Effector CD4-positive, alpha-beta T cell (primary cell): ENCODE measurements at places on chromosomes 3 and 15.

DNA sequence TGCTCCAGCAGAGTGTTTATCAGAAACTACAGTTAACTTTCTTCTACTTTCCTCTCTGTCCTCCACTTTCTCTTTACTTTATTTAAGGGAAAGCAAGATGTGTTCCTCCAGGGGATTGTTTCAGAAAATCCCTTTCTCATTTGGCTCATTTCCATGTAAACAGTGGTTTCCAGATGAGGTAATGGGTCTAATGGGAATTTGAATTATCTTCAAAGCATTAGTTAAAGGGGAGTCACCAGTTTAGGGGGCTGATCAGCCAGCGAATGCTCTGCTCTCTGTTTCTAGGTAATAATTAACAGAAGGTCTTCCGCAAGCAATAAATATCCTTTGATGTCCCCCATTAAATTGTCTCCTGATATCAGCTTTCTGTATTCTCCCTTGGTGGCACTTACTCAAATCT, 30.4 kb upstream of the ZNF639 start:
- no peak for DNase-seq

GRCh38 chr3:108441071-108441507, 69.3 kb downstream of the MYH15 start:
- no peak for DNase-seq

GRCh38 chr15:45948181-45948621, 313.4 kb downstream of the SQOR start:
- no peak for DNase-seq

- DNase-seq = no peak
These were observed 73.3 kb downstream of the NSMCE3 start for GRCh38 chr15:29196290-29196689.

DNA sequence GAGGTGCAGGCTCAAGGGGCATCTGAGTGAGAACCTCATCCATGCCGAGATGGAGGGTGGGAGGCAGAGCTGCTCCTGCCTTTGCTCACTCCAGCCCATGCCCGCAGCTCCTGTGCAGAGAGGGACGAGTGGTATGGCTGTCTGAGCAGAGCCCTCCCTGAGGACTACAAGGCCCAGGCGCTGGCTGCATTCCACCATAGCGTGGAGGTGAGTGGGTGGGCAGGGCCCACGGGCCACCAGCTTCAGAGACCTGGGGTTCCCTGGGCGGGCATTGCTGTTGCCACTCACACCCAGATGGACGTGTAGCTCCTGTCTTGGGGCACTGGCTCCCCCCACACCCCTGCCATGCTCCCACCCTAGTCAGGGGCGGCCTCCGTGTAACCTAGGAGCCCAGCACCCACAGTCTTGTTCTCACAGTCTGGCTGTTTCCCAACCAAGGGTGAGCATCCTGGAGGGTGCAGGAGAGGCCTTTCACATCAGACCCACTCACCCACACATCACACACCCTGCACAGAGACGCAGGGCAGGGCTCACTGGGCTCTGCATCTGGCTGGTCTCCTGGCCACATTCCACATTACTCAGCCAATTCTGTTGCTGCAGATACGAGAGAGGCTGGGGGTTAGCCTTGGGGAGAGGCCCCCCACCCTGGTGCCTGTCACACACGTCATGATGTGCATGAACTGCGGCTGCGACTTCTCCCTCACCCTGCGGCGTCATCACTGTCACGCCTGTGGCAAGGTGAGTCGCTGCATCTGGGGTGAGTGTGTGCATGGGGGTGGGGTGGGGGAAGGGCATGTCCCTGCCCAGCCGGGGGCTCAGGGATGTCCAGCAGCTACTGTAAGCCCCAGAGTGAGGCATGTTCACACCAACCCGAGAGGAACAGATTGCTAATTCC, 25.3 kb upstream of the NR2C2 start:
- no peak for DNase-seq

- no peak for DNase-seq
These were observed 207.7 kb downstream of the PLOD2 start for GRCh38 chr3:145953316-145953715.

DNA sequence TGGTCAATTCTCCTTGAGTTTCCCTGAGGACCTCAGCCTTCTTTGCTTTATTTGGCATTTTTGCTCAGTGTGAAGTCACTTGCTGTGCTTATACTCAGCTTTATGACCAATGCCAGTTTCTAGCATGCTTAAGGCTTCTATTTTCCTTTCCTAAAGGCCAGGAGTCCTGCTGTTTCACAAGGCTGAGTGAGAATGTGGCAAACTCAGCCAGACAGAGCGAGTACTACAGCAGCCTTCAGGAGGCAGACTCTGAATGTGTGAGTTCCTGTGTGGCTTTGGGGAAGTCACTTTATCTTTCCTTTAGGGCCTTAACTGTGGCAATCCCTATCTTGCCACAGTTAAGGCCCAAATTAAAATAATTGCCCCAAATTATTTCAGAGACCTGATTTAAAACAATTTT, 213.2 kb upstream of the MRPL3 start:
- DNase-seq = no peak

DNA sequence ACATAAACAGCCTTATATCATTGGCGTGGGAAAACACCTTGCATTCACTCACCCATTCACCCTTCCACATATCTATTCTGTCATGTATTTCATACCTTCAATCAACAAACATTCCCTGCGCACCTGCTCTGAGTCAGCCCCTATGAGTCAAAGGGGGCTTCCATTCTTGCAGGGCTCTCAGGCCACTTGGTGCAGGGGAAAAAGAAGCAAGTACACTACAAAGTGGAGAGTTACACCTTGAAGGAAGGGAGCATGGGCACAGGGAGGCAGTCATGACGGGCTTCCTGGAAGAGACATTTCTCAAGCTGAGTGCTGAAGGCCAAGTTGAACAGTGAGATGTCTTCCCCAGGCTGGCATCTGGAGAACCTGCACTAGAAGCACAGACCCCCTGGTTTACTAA, 4.6 kb upstream of the AMOTL2 start:
- DNase-seq = no peak

- DNase-seq = no peak
These were observed 221.2 kb downstream of the IGSF11 start for GRCh38 chr3:118813472-118813871.

DNA sequence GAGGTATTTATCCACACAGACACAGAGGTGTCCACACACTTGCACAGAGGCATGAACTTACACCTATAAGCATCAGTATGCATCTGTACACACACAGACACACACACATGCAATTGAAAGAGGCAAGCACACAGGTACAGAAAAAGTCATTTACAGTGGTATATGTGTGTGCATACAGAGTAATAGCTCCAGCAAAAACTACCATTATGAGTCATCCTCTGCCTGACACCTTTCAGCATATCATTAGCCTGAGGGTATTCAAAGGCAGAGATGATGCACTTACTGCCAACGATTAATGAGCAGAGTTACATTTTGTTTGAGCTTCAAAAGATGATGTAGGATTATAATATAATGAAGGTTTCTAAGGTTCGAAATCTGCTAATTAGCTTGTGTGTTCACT, 100.3 kb upstream of the TPRG1 start:
- no peak for DNase-seq

DNA sequence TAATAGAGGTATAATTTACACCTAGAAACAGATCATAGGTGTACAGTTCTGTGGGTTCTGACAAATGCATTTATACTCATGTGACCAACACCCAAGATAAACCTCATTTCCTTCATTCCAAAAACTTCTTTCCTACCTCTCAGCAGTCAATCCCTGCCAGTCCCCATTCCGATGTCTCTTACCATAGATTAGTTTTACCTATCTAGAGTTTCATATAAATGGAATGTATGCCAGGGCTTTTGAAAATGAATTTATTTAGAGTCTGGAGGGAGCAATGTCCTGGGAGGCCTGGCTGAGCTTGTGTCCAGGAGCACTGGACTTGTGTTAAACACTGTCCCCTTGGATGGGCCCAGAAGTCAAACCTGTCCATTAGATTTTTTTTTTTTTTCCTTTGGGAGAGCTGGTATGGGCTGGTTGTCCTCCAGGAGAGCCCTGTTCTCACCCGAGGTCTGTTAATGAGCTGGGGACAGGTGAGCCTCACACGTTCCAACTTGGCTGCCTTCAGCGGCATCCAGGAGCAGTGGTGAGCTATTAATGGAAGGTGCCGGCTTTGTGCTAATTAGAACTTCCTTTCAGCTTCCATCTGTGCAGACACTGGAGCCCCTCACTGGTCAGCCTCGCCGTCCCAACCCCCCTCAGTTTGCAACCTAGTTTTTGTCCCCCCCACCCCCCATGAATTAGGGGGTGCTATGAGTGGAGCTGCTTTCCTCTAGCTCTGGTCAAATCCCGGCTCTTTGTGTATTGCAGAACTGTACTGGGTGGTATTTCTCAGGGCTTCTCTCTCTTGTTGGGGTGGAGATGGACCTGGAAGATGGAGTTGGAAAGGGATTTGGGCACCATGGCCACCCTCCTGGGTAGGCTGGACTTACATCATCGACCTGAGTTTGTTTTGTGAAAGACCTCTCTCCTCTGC, 40.7 kb upstream of the POLG start:
- DNase-seq = no peak

GRCh38 chr3:150933473-150933995, 28.3 kb upstream of the MINDY4B start:
- DNase-seq = no peak

DNA sequence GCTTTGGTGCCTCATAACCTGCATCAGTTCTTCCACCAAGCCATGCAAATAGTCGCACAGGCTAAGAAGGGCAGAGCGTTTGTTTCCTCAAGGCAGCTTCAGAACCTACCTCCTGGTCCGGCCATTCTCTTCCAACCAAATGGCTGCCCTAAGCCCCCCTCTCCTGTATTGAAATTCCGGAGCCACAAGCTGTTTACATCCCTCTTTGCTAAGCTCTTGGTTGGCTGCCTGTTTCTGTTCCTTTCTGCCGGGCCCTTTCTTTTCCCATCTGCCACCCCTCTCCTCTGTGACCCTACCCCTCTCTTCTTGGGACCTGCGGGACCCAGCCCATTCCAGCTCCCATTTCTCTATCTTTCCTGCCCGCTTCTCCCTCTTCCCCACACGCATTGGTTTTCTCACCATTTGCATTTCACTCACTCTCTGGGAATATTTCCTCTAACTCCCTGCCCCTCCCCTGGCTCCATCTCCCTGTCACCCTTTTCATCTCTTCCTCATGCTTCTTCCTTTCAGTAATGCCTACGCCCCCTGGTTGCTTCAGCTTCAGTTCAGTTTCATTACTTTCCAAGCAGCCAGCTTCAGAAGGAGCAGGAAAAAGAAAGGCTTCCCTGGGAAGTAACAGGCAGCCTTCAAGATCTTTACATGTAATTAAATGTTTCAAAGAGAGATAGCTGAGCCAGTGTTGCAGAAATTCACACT, 113.5 kb downstream of the RAB11A start:
- DNase-seq = no peak

DNA sequence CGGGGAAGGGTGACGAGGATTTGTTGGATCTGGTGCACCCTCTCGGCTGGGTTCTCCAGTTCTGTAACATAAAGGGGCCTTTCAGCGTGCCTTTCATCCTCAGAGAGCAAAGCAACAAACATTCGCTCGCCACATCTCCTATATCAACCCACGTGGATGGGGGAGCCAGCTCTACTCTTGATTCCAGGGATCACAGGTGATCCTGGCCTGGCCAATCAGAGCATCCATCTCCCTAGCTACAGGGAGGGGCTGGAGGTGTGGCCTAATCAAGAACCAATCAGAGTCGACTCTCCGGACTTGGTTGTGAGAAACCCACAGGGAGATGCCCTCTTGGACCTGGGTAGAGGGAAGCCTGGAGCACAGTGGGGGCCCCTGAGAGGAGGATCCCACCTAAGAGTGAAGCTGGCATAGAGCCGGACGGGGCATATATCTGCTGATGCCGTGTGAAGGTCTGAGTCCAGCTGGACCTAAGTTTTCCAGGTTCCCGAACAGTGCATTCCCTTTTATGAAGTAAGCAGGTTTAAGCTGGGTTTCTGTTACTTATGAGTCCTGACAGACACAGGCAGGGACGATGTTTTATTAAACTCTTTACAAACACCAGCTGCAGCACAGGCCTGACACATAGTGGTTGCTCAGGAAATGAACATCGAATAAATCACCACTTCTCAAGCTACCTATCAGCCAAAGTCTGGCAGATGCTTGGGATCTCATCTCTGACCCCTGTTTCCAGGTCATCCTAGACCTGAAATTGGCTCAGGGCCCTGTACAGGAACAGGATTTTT, 50.7 kb upstream of the RAD18 start:
- DNase-seq = no peak

GRCh38 chr3:459311-459670, 262.7 kb downstream of the CHL1 start:
- DNase-seq = no peak

DNA sequence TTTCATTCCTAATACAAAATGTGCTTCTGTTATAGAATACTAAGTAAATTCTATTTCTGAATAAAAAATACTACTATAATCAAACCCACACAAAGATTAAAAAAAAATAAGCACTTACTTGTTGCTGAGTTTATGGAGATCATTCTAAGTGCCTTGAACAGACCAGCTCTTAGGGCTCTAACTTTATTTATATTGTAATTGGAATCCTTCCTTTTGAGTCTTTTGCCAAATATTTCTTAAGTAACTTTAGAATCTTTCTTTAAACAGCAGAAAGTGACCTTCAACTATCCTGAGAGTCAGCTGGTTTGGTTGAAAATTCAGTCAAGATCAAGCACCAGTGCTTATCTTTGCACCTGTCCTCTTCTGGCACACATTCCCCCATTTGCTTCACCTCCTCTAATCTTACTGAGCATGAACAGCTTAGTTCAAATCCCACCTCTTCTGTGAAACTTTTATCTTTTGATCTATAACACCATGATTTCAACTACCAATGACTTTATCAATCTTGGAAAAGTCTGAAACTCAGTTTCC, 149.3 kb downstream of the VPS13C start:
- DNase-seq = no peak

GRCh38 chr15:48641416-48641815, 4.1 kb downstream of the FBN1 start:
- no peak for DNase-seq

DNA sequence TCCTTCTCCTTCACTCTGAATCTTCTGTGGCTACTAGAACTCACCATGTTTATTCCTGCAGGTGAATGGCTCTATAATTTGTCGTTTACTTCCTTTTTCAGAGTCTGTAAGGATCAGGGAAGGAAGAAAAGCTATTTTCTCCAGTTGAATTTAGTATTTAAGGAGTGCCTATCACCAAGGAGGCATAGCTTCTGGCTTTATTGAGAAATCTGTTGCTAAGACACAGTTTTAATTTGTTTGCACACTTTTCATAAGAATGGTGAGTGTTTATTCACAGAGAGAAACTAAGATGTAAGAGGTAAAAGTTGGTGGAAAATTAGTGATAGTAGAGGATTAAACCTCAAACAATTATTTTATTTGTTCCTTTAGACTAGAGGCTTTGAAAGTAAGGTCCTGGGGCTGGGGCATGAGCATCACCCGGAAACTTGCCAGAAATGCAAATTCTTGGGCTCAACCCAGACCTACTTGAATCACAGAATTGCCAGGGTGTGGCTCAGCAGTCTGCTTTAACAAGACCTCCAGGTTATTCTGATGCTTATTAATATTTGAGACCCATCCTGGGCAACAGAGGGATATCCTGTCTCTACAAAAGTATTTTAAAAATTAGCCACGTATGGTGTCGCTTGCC, 461.3 kb downstream of the AGBL1 start:
- no peak for DNase-seq
